ENCODE measurements at places on chromosomes 1 and 21. TPM values are rescaled to one million over a fixed set of nuclear protein-coding genes. Genes with fewer than 3 reads are reported as not detected.

DNA sequence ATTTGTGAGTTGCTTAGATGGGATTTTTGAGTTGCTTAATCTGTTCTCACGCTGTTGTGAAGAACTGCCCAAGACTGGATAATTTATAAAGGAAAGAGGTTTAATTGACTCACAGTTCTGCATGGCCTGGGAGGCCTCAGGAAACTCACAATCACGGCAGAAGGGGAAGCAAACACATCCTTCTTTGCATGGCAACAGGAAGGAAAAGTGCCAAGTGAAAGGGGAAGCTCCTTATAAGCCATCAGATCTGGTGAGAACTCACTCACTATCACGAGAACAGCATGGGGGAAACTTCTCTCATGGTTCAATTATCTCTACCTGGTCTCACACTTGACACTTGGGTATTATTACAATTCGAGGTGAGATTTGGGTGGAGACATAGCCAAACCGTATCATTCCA, 10.3 kb downstream of the CLIC6 start:
- DNase-seq: no peak

DNA sequence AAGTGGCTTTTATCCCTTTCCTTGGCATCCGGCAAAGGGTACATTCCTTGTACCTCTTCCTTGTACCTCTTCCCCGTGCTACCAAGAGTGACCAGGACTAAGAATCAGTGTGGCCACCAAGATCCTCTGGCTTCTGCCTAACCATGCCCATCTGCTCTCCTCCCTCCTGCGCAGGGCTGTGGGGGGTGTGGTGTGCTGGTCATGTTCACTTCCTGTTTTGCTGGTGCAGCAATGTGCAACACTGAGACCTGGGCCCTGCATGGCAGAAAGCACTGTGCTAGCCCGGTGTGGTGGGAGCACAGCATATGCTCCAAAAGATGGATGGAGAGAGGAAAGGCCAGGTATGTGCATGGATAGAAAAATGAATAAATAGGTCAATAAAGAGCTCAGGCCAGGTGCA, 33.3 kb upstream of the TENT5C start:
- no peak for DNase-seq

DNA sequence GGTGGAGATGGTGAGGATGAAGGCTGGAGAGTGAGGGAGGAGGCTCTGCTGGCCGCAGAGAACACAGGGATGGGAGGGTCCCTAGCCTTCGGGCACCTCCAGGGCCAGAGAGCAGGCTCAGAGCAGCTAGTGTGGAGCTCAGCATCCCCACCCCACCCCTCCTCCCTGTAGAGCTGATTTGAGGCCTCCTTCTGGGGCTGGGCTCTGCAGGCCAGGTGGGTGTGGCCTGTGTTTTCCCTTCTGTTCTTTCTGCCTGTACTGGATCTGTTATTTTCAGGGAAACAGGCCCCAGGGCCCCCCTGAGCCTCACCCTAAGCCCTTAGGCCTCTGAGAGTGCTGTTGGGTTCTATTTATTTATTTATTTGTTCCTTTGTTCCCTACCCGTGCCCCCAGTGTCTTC, 44.8 kb downstream of the TMCC2 start:
- no peak for DNase-seq

DNA sequence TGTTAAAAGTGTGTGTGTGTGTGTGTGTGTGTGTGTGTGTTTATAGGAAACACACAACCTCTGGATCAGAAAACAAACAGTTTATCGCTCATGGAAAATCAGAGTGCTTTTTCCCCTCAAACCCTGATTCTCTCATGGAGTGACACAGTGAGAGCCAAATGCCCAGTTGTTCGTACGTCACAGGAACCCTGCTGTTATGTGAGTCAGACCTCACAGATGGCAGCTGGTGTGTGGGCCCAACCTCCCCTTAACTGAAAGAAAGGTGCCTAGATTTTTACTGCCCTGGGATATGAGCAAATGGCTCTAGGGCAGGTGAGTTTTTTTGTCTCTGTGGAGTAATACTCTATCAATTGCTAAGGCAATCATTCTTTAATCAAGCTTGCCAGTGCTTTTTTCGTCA, 1788.1 kb downstream of the BRINP3 start:
- no peak for DNase-seq

DNA sequence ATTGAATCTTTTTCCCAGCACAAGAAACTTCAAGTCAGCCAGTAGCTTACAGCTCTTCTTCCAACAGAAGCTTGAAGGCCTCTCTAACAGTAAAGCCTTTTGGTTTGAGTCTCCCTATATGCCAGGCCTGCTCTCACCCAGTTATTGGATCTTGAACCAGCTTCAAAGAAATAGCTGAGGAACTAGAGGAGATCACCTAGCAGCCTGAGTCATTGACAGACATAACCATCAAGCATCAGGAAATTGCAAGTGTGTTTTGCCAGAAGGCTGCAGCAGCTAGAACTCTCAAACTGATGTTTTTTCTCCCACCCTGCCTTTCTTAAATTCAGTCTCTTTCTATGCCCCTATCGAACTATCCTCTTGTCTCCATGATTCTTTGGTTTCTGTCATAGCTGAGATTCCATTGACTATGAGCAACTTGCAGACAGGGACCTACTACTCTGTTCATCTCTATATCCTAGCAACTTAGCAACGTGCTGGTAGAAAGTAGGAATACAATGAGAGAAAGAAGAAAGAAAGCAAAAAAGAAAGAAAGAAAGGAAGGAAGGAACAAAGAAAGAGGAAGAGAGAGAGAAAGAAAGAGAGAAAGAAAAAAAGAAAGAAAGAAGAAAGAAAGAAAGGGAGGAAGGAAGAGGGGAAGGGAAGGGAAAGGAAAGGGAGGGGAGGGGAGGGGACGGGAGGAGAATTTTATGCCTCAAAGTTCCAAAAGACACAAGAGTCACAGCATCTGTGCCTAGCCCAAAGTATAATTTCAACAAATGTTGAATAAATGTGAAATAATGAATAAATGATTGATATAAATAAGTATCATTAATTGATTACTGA, 60.0 kb upstream of the FGGY start:
- DNase-seq: no peak

DNA sequence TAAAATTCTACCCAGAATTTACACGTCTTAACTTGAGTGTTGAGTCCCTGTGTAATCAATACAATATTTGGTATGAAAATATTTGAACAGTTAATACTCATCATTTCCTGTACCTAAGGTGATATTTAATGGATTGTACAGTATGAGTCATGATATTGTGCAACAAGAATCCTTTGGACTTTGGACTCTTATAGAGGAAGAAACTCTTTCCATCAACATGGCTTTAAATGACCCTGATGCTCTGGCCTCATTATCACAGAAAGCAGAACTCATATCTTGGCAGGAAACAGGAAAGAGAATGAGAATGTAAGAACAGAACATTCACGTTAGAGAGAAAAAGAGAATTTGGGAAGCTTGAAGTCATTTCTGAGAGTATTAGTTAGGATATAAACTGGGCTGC, 168.8 kb upstream of the B3GALT2 start:
- no peak for DNase-seq

- DNase-seq: no peak
These were observed 166.6 kb downstream of the DSCAM start for GRCh38 chr21:40680311-40680710.

GRCh38 chr1:153563483-153563901, 2.2 kb downstream of the S100A2 start:
- no peak for DNase-seq

DNA sequence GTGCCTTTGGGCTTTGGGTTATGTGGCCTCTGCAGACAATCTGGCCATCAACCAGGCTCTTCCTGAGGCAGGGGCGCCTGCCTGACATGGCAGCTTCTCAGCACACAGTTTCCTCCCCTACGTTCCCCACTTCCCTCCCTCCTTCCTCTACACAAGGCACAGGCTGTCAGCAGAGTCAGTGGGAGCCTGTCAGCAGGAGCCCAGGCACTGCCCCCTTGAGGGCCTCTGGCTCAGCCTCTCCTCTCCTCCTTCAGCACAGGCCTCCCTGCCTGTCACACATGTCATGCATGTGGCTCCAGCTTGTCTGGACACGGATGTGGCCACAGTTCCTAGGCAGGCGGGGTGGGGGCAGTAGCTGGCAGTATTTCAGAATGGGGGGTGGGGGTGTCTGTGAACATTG, 52.2 kb upstream of the ARTN start:
- DNase-seq: no peak

DNA sequence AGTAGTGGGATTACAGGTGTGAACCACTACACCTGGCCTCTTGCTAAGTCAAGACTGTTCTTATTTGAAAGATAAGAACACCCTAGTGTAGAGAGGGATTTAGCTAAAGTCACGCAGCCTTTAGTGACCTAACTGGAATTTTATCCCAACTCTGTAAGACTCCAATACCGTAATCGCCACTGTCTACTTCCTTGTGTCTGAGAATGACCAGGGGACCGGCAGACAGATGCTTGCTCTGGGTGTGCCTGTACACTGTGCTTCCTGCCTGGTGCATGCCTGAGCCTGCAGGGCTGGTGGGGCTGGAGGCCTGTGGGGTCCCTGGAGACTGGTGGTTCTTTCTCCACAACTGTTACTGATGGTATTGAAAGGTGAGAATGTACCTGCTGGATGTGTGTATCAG, 15.3 kb downstream of the MFSD2A start:
- DNase-seq: no peak

- DNase-seq: no peak
These were observed 286.3 kb downstream of the MATN1 start for GRCh38 chr1:30437059-30437576.

- DNase-seq: no peak
These were observed 2.4 kb upstream of the WNT3A start for GRCh38 chr1:228004331-228004855.

DNA sequence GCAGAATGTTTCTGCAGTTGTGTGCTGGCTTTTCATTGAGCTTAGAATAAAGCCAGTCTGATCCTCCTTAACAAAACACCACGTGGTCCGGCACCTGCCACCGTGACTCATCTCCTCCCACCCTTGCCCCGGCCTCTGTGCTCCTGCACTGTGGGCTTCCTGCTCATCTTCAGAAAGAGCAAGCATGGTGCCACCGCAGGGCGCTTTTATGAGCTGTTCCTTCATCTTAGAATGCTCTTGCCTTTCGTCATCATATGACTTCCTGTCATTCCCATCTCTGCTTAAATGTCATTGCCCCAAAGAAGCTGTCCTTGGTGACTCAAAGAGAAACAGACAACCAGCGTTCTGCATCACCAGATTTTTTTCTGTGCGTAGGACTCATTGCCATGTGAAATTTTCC, 117.8 kb downstream of the HHAT start:
- DNase-seq: no peak

- DNase-seq: peak; percentile 37
These were observed 10.7 kb downstream of the FOXO6 start for GRCh38 chr1:41371630-41372599.

DNA sequence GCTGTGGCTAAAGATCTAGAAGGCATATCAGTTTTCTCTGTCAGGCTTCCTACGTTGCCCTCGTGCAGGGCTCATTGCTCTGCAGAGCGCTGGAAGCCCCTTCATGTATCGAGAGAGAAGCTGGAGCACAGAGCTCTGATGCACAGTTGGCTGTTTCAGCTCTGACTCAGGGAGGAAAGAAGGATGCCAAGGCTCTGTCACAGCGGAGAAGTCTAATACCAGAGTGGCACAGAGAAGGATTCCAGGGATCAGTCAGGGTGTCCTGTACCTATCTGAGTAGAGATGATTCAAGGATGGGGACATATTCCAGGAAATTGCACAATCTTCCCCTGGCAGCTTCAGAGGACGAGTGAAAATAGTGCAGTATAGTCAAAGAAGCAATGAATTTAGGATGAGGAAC, 179.2 kb upstream of the FMN2 start:
- no peak for DNase-seq

Gene VTCN1
- total RNA-seq: 0.22 TPM

Gene EFNA3
- not detected for total RNA-seq

Gene KCNQ4
- 9.1 TPM for total RNA-seq

Gene ZSWIM5
- 0.98 TPM for total RNA-seq

Gene TRABD2B
- total RNA-seq: 0.42 TPM

Gene VANGL2
- 0.63 TPM for total RNA-seq

Gene SPATA45
- total RNA-seq: not detected

Gene REN
- total RNA-seq: not detected
